ENCODE measurements at places on chromosomes 4 and X.

GRCh38 chr4:176675810-176676209 lies 116.9 kb downstream of the VEGFC start:
- DNase-seq, result no peak

- DNase-seq, result no peak
These were observed 39.4 kb downstream of the NOCT start for GRCh38 chr4:139054791-139055505.

- no peak for DNase-seq
These were observed 146.9 kb upstream of the FGF13 start for GRCh38 chrX:138858438-138858837.

DNA sequence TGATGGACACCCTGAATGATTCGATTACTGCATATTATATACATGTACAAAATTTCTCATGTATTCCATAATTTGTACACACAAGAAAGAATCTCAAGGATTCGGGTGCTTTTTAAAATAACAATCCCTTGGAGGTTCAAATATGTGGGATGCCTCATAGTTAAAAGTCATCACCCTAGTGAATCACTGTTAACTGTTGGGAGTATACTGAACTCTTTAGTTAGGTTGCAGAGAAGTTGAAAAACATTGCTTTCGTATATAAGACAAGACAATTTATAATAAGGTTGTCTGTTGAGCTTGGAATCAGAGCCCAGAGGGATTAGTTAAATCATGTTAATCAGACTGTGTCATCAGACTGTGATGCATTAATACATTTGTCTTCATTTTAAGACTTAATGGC lies 15.6 kb downstream of the DCK start:
- DNase-seq, result no peak

DNA sequence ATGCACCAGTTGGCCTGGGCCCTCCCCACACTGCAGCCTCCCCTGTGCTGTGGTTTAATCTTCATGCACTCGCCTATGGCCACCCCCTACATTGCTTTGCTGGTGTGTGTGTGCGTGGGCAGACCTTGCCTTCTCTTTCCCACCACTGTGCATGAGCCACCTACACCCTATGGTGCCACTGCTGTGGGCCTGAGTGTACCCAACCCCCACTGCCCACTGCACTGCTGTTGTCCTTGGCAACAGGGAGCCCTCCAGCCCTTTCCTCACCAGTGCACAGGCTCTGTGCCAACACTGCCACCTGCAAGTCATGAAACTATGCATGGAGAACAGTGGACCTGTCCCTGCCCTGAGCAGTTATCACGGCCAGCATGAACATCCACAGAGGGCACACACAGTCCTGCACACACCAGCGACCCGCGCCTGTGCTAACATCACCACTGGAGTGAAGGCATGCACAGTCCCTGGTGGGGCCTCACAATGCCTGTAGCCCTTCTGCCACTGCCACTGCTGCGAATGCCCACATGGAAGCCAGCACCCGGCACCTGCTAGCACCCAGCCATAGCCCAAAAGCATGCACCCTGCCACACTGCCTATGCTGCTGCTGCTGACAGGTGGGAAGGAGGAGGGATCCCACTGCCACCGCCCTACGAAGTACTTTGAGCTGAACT lies 237.8 kb upstream of the ARSJ start:
- DNase-seq, result no peak
